Stimulated activated CD4-positive, alpha-beta T cell treated with anti-CD3 and anti-CD28 coated beads, Interleukin-12 subunit alpha, Interleukin-12 subunit beta, amount 100 ng/mL, for 24 hours (primary cell): ENCODE measurements at places on chromosomes 7 and 10.
A peak's percentile ranks its signal among the peaks of the same experiment; 100 is the strongest.

DNA sequence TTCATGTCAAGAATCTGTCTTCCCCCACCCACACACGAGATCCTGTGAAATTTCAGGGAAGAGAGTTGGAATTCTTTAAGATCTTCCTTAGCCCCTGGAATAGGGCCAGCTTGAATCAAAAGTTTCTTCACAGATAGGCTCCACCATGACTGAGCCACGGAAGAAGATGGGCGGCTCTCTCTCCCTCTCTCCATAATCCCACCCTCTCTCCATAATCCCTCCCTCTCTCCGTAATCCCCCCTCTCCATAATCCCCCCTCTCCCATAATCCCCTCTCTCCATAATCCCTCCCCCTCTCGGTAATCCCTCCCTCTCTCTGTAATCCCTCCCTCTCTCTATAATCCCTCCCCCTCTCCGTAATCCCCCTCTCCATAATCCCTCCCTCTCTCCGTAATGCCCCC, 20.4 kb downstream of the SHH start:
- DNase-seq = no peak

DNA sequence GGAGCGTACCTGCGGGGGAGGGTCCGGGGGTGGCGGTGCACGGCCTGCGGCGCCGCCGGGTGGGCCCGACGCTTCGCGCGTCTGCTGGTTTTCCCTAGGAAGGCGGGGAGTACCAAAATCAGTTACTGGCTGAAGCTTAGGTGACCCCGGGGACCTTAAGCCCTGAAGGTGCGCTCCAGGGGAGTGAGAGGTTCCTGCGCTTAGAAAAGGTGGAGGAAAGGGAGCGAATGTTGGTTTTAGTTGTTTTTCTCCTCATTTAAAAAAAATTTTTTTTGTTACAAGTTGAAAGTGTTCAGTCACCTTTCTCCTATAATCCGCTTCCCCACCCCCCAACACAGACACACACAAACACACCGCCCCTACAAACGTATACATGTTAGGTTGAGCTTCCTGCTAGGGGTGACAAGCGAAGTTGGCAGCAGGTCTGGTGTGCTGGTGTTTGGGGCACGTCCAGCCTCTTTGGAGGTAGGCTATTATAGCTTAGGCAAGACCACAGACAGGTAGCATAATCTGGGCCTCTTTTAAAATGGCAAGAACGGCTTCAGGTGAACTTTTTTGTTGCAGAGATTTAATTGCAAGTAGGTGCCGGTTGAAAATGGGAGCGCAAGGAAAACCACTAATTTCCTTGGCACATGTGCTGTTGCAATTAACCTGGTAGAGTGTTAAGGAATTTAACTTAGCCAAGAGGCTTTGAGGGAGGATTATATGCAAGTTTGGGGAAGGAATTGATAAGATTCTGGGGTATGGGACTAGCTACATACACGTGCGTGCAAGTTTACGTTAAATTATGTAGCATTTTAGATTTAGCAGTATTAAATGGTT, 945 bp downstream of the ADD3 start:
- peak; percentile 8 for DNase-seq

- DNase-seq = no peak
These were observed 10.4 kb downstream of the CUL2 start for GRCh38 chr10:35079763-35080162.

DNA sequence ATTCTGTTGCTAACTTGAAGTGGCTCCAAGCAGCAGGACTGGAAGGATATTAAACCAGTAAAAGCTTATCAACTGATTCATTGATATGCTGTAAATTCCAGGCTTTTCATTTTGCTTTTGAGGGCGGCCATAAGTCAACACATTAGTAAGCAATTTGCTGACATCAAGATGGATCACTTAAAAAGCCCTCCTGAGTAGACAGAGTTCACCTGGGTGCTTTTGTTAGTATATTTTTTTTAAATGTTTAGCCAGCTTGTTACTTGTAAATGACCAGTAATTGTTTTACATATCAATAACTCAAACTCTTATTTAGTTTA, 26.5 kb downstream of the RNF32 start:
- no peak for DNase-seq

GRCh38 chr10:56599201-56599600, 238.1 kb upstream of the ZWINT start:
- no peak for DNase-seq

DNA sequence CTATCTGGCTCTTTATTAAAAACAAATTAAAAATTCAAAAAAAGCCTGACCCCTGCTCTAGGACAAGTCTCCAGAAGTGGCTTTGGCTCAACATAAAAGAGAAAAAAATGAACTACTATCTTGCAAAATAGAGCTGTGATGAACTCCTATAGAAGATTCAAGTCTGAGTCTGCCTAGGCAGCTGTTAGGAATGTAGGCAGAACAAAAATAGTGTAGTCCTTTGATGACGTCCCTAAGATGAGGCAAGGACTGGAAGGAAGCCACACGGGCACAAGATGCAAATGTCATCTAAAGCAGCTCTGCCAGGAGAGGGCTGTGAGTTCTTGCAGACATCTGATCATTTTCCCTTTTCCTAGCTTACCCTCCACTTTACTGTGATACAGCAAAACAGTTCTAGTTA, 20.5 kb downstream of the ASNS start:
- no peak for DNase-seq

GRCh38 chr7:20402747-20403230, 72.1 kb downstream of the ITGB8 start:
- no peak for DNase-seq

- DNase-seq = no peak
These were observed 94.2 kb downstream of the MTPAP start for GRCh38 chr10:30254926-30255325.

GRCh38 chr10:7211857-7212577, 198.8 kb downstream of the SFMBT2 start:
- no peak for DNase-seq

- no peak for DNase-seq
These were observed 4.9 kb downstream of the HKDC1 start for GRCh38 chr10:69224862-69225657.

GRCh38 chr7:158266426-158266816, 321.2 kb downstream of the PTPRN2 start:
- no peak for DNase-seq

- no peak for DNase-seq
These were observed 58.0 kb upstream of the ZPBP start for GRCh38 chr7:50151001-50151400.

GRCh38 chr7:69166979-69167516, 431.2 kb upstream of the AUTS2 start:
- DNase-seq = no peak

DNA sequence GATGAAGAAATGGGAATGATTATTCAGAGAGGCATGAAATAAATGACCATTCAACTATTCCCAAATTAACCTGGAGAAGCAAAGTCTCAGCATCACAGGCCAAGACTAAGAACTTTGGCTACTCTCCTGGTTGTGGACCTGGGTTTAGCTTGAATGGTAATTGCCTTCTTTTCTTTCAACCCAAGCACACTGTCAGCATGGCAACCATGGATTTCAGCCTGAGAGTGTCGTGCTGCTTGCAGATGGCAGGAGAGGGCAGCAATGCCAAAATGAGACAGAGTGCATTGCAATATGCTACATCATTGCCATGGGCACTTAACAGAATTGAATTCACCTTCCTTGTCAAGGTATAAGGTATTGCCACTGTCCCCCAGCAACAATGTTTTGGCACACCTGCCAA, 767.2 kb downstream of the REEP3 start:
- no peak for DNase-seq

GRCh38 chr10:12111528-12111927, 17.9 kb upstream of the SEC61A2 start:
- DNase-seq = no peak
